ENCODE measurements at places on chromosomes 2 and 18.

DNA sequence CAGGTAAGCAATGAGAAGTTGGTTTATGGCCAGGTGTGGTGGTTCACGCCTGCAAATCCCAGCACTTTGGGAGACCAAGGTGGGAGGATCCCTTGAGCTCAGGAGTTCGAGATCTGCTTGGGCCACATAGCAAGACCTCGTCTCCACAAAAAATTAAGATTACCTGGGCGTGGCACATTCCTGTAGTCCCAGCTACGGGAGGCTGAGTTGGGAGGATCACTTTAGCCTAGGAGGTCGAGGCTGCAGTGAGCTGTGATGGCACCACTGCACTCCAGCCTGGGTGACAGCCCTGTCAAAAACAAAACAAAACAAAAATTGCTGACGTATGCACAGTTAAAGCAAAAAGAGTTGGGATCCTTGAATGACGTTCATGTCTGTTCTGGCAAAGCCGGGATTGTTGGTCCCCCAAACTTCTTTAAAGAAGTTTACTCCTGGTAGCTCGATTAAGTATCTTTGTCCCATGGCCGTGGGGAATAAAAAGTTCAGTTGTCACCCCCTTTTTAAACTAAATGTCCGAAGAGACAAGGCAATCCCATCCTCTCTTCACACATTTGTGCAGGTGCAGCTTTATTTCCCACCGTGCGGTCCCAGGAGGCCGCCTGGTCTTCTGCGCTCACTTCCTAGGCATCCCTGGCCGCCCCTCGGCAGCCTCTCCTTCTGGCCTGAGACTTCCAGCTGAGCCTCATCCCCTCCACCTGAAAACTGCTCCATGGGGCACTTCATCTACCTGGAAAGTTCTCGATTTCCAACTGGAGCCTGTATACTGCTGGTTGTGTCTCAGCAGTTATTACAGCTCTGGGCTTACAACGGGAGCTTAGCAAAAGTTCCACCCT, 762 bp upstream of the SPOPL start:
- DNase-seq = no peak
- H3K4me1 ChIP-seq = peaks cover 40% of the 10 kb centered on the region
- peaks cover 5% of the 10 kb centered on the region for H3K36me3 ChIP-seq
- peak overlapping the region; percentile 85 for H3K4me3 ChIP-seq

GRCh38 chr2:69847068-69847828, 17.8 kb downstream of the GMCL1 start:
- H3K27me3 ChIP-seq = no peaks in the 10 kb centered on the region
- no peak for DNase-seq
- peaks cover 2% of the 10 kb centered on the region for H3K4me1 ChIP-seq
- no peak overlapping the region for H3K4me3 ChIP-seq

- no peaks in the 10 kb centered on the region for H3K27me3 ChIP-seq
- no peaks in the 10 kb centered on the region for H3K36me3 ChIP-seq
- no peaks in the 10 kb centered on the region for H3K4me1 ChIP-seq
- DNase-seq = no peak
- no peak overlapping the region for H3K27ac ChIP-seq
Measured at GRCh38 chr2:57617318-57617717, 429.3 kb upstream of the VRK2 start.

DNA sequence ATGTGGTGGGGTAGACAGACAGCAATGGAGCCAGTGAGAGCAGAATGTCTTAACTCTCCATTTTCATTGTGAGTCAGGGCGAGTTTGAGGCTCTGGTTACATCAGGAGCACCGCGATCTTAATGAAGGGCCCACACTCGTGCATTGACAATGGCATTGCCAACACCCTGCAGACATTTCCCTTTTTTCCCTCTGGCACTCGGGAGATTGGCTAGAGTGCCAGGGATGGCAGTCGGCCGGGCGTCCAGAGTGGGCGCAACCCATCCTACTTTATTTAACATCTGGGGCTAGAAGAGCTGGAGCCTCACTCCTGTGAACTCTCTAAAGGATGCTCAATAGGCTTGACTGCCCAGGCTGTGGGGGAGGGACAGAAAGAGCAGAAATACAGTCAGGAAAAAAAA, 9.7 kb downstream of the PROKR1 start:
- peaks cover 9% of the 10 kb centered on the region for H3K27me3 ChIP-seq
- no peaks in the 10 kb centered on the region for H3K36me3 ChIP-seq
- peaks cover 11% of the 10 kb centered on the region for H3K4me1 ChIP-seq
- H3K27ac ChIP-seq = no peak overlapping the region
- no peak for DNase-seq

GRCh38 chr2:137250401-137250800, 485.1 kb downstream of the THSD7B start:
- no peaks in the 10 kb centered on the region for H3K4me1 ChIP-seq
- H3K27me3 ChIP-seq = no peaks in the 10 kb centered on the region
- no peak overlapping the region for H3K4me3 ChIP-seq
- no peaks in the 10 kb centered on the region for H3K36me3 ChIP-seq
- no peak for DNase-seq

GRCh38 chr2:8797682-8798081, 39.7 kb downstream of the KIDINS220 start:
- H3K36me3 ChIP-seq = peaks cover 94% of the 10 kb centered on the region
- no peak overlapping the region for H3K27ac ChIP-seq
- H3K27me3 ChIP-seq = no peaks in the 10 kb centered on the region
- H3K4me3 ChIP-seq = no peak overlapping the region
- H3K4me1 ChIP-seq = peaks cover 9% of the 10 kb centered on the region
